ENCODE measurements at places on chromosomes 2 and 18. TPM values are rescaled to one million over a fixed set of nuclear protein-coding genes. Genes with fewer than 3 reads are reported as not detected.

DNA sequence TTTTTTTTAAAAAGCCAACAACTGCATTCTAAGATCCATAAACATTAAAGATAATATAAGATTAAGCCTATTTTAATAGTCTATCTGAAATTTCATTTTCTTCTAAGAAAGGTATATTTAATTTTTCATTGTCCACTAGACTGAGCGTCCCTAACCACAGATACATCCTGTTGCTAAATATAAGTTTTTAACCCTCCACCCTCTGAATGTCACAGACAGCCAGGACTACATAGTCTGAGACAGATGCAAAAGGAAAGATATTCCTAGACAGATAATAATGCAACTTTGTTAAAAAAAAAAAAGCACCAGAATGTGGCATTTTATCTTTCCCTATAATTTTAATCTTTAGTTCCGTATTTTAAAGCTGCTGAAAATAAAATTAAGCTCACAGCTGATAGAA is 114.6 kb downstream of the ZEB2 start:
- H3K36me3 ChIP-seq, result peaks cover 38% of the 10 kb centered on the region
- H3K27me3 ChIP-seq, result no peaks in the 10 kb centered on the region
- peak overlapping the region; percentile 81 for H3K27ac ChIP-seq
- peak overlapping the region; percentile 45 for H3K4me3 ChIP-seq
- DNase-seq, result no peak

GRCh38 chr18:58310517-58310916 is 266.5 kb downstream of the NEDD4L start:
- H3K36me3 ChIP-seq, result no peaks in the 10 kb centered on the region
- no peaks in the 10 kb centered on the region for H3K27me3 ChIP-seq
- H3K4me3 ChIP-seq, result no peak overlapping the region

- H3K4me3 ChIP-seq, result no peak within 1 kb of the TSS
- H3K36me3 ChIP-seq, result no peaks in the 10 kb centered on the region
- H3K27ac ChIP-seq, result no peak within 1 kb of the TSS
- no peaks in the 10 kb centered on the region for H3K27me3 ChIP-seq
These were observed at the start of gene CNGA3 for GRCh38 chr2:98346311-98347236. CNGA3 (plus strand) TSS chr2:98346456; CDS start chr2:98369976, 23,520 bp downstream.

- no peaks in the 10 kb centered on the region for H3K27me3 ChIP-seq
- H3K4me1 ChIP-seq, result no peaks in the 10 kb centered on the region
- no peak overlapping the region for H3K27ac ChIP-seq
- no peak overlapping the region for H3K4me3 ChIP-seq
- peak; percentile 28 for DNase-seq
These were observed 198.7 kb downstream of the CYP26B1 start for GRCh38 chr2:71948781-71949536.

The REG3A gene
- not detected for total RNA-seq

The KCNIP3 gene
- total RNA-seq, result not detected

The CD207 gene
- 0.08 TPM for total RNA-seq
